ENCODE measurements at places on chromosomes 12 and 14.

GRCh38 chr12:116148844-116149243, 128.6 kb downstream of the MED13L start:
- no peak for DNase-seq

DNA sequence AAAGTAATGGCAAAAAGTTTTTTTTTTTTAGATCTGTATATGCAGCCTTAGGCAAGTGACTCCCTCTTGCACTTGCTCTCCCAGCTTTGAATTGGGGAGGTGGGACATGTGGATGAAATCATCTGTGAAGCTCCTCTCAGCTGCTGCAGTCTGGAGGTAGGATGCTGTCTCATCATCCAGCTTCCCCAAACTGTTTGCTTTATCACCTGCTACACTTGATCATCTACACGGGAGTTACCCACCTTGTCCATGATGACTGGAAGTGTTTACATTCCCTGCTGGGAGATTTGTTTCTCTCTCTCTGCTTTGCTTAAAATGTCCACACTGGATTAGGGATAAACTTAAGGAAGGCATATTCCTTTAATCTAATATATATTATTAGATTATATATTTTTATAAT, 8.5 kb upstream of the FGF23 start:
- DNase-seq: no peak

- DNase-seq: no peak
Observed at GRCh38 chr12:30188602-30189326, 405.0 kb upstream of the TMTC1 start.

DNA sequence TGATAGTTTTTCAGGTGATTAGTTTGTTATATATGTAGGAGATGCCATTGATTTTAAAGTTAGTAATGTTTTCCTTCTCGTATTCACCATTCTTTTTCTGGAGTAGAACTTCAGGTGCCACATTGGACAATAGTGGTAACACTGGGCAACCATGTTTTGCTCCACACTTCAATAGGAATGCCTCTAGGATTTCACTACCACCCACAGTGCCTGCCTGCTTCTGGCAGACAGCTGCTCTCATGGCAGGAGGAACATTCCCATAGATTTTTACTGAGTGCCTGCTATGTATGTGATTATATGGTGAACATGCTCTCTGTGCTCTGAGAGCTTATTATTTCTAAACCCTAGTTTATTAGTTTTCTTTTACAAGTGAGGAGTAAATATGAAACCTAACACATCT, 53.7 kb downstream of the GCH1 start:
- no peak for DNase-seq

GRCh38 chr14:85172290-85172689, 357.7 kb upstream of the FLRT2 start:
- no peak for DNase-seq

GRCh38 chr14:41806366-41806975, 199.8 kb downstream of the LRFN5 start:
- no peak for DNase-seq

Measured in hematopoietic multipotent progenitor cell treated with erythropoietin and hydrocortisone succinate and interleukin-3 and kit ligand, for 8 days (in vitro differentiated cells).